ENCODE measurements at places on chromosomes 3 and 15.

DNA sequence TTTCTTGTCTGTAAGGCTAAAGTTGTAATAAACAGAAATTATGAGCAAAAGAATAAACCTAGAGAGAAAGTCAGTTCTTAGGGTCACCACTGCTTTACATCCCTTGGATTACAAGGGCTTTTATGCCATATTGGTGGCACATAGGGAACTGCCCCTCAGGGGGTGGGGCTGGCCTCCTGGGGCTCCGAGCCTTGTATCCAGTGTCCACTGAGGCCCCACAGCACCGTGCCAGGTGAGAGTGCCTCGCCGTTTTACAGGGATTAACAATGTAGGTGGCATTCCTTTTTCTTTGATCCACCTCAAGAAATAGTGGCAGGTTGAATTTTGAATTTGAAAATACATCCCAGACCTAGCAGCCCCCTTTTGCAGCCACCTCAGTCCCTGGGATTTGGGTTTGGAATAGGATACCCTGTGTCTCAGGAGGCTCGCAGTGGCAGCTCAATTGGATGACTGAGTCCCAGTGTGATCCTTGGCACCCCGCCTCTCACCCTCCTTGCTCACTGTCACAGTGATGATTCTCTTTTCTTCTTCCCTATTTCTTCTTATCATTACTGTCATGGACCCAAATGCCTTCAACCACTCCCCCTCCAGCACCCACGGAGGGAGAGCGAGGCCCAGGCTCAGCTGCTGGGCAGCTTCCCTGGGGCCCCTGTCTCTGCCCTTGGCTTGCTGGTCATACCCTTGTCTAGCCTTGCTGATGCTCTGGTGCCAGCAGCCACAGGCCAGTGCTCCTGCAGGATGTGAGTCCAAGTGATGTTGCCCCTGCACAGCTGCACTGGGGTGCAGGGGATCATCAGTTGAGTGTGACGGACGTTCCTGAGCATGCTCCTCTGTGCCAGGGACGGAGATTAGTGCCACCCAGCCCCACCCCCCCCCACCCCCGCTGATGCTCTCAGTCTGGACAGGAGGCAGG is 137.9 kb downstream of the DNAJB8 start:
- no peak for DNase-seq

GRCh38 chr15:67208396-67208795 is 46.1 kb downstream of the AAGAB start:
- DNase-seq = no peak

DNA sequence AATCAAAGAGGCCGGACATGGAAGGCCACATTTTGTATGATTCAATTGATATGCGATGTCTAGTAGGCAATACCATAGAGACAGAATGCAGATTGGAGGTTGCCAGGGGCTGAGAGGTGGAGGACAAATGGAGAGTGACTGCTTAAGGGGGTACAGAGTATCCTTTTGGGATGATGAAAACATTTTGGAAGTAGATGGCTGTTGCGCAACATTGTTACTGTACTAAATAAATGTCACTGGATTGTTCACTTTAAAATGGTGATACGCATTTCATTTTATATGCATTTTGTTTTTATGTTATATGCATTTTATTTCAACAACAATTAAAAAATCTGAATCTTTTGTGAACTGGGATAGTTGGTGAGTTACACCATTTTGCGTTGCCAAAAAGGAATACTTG is 99.7 kb upstream of the AGBL1 start:
- no peak for DNase-seq

GRCh38 chr15:48833526-48834239 is 22.8 kb upstream of the CEP152 start:
- DNase-seq = no peak

DNA sequence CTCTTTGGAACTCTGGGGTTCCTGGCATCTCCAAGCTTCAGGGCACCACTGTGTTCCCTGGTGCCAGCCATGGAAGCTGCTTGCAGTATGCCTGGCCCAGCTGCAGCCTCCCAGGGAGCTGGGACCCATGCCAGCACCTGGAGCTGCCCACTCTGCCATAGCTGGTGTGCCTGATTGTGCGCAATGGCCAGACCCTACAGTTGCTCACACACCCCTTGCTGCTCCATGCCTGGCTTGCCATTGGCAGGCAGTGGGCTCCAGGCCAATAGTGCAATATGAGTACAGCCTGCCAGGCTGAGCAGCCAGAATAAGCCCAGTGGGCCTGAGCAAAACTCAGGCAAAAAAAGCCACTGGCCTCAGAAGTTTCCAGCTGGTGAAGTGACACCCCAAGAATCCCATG is 43.8 kb upstream of the LRRFIP2 start:
- no peak for DNase-seq

- no peak for DNase-seq
Measured at GRCh38 chr3:110528305-110529121, 543.1 kb upstream of the NECTIN3 start.

DNA sequence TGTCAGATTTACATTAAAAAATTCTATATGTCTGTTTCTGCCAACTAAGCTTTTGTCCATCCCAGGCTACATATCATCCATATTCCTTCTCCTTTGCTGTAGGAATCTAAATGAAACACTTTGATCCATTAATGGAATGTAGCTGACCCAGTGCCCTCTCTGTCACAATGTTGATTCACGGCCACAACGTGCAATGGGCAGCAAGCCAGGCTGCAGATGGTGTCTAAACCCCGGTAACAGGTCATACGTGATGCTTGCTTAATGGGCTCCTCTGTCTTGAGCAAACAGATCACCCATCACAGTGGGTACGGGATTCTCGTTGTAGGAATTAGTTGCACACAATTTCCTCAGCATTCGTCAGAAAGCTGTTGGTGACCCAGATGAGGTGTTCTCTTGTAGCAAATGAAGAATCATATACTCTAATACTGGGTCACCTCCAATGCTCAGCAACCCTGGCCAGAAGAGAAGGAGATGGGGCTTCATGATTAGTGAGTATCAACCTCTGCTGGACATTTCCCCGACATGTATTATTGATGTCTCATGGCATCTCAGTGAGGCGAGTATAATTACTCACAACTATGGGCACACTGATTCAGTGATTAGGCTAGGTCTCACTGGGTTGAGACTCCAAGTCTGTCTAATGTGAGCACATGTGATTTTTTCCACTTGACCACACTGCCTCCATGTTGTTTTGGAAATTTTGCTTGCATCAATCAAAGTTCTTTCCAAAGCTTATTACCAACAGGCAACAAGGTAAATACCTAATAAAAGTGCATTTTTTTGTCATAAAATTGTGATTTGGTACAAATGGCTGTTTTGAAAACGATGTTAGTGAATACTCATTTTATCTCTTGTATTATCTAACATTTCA is 12.9 kb upstream of the DCBLD2 start:
- no peak for DNase-seq

DNA sequence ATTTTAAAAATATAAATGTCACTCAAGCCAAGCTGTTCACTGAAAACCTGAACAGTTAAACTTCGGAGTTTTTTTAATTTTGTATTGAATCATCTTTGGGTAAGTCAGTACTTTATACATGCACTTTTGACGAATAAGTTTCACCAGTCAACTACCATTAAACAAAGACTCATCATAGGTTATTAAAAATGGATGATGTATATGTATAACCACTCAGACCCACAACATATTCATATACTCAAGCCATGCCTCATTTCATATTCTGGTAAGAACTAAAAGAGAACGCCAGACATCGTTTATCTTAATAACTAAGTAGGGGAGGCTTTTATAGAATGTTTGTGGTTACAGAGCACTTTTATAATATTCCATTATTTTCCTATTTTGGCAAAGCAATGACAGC is 18.3 kb downstream of the MSL2 start:
- DNase-seq = no peak

DNA sequence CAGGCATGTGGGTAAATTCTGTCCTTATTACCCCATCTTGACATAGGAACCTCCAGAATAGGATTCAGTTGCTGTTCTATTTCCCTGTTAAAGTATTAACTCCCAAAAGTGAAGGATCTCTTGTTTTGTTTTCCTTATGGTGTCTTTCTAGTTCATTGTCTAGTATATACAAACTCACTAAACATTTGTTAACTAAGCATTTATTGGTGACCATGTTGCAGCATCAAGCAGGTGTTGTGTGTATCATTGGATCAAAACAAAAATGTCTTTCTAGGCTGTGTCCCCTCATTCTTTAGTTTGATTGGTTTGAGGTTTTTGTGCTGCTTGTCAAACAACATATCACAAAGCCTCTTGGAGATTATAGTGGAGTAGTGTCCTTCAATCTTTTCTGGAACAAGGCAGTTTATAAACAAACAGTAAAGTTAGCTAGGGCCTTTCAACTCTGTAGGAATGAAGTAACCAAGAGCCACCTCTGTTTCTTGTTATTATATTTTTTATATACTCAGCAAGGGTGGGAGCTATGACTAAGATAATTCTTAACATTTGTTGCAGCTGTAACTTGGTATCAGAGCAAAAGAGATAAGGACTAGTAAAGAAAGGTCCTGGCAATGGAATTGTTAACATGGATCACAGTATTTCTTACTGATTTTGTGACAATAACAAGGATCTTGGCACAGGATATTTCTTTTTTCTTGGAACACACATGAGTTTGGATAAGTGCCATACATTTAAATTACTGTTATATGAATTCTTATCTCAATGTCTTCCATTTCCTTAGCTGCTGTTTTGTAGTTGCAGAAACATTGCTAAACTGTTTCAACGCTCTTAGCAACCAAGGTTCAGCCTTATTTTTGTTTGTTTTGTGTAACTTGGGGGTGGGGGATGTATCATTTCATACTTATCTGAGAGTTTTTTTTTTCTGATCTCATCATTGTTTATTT is 49.3 kb downstream of the TMOD3 start:
- no peak for DNase-seq

GRCh38 chr15:63405683-63406390 is 24.2 kb upstream of the CA12 start:
- no peak for DNase-seq

DNA sequence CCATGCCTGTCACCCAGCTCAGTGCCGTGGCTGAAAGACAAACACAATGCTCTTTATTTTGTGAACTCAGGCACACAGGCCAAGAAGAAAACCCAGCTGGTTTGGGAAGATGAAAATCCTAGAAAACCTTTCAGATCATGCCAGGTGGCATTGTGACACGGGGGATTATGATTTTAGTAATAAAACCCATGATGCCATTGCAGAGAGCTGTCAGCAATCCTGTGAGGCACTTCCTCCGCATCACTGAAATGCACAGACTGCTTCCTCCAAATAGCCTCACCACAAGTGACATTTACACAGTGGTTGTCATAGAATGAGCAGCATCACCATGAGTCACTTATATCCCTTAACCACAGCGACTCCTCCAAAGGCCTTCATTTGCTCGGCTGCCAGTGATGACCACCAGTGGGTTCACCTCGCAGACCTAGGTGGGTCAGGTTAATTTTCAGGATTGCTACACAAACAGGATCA is 22.7 kb downstream of the ABHD6 start:
- no peak for DNase-seq

- no peak for DNase-seq
Measured at GRCh38 chr3:156449710-156450574, 105.0 kb downstream of the SSR3 start.

DNA sequence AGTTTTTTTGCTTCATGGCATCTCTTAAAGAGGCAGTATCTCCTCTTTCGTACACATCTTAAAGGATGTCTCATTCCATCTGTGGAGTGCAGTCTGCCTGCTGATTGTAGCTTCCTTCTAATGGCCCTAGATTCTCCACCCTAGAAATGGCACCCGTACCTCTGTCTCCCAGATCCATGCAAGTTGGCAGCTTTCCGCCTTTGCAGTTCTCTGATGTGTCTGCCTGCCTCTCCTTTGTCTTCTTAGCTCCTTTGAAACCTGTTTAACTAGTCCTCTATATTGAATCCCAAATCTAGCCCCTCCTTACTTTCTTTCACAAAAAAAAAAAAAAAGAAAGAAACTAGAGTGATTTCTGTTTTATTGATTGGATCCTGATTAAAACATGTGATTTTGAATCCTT is 1025.0 kb downstream of the ZPLD1 start:
- no peak for DNase-seq

- DNase-seq = no peak
Measured at GRCh38 chr3:53147903-53148400, 13.1 kb upstream of the PRKCD start.

DNA sequence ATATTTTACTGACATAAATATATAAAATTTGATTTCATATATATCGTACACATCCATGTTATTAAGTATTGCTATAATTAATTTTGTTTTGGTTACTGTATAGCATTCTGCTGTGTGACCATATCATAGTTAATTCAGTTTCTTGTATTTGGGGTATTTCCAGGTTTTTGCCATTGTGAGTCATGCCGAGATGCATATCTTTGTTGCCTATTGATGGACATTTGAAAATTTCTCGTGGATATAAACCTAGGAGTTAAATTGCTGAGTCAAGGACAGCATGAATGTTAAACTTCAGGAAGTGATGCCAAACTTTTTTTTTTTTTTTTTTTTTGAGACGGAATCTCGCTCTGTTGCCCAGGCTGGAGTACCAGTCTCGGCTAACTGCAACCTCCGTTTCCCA is 33.7 kb upstream of the GPR171 start:
- DNase-seq = no peak

DNA sequence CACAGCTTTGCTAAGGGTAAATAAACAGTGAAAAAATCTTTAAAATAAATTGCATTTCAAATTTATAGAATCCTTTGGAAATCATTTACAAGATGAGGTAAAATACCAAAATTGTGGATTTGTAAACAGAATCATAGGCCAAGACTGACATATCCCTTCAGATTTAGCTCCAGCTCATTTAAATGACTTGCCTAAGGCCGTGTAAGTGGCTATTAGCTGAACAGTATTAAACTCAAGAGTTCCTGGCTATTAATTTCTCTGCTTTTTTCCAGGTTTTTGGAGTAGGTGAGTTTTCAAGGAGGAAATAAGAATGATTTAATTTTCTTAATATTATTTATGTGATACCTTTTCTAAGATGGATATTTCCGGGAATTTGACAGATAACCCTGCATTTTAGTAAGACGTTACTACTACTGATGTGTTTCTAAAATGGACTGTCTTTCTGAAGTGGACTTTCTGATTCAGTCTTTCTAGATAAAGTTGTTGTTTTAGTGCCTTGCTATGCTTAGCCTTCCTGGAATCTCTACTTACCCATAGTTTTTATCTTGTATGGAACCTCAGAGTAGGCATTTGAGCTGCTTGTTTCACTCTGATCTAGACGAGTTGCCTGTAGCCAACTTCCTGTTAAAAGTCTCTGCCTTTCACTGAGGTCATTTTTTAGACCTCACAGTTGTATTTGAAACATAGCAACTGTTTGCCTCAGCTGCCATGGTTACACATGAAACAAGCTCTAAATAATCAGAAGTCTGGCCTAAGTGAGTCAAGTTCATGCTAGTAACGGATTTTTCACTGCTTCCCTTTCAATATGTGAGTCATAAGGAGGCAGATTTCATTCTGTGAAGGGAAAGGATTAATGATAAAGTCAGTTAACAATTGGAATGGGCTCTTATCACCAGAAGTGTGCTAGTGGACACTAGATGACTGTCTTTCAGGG is 127.0 kb downstream of the KLHL25 start:
- peak; percentile 42 for DNase-seq

DNA sequence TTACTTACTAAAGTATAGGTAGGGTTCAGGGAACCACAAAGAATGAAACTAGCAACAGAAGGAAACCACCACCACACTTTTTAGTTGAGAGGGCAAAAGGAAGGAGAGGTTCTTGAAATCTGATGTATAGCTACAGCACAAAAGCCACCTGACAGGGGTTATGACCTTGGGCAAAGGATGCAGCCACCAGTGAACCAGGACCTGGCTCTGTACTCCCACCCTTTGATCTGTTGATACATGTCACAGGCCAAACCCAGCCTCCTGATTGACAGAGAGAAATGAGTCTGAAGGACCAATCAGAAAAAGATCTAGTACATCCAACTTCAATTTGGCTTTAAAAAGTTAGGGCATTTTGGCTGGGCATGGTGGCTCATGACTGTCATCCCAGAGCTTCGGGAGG is 20.0 kb upstream of the BLM start:
- no peak for DNase-seq
